Activated CD8-positive, alpha-beta memory T cell treated with anti-CD3 and anti-CD28 coated beads for 24 hours (primary cell): ENCODE measurements at places on chromosomes 16 and 17.
A peak's percentile ranks its signal among the peaks of the same experiment; 100 is the strongest.

DNA sequence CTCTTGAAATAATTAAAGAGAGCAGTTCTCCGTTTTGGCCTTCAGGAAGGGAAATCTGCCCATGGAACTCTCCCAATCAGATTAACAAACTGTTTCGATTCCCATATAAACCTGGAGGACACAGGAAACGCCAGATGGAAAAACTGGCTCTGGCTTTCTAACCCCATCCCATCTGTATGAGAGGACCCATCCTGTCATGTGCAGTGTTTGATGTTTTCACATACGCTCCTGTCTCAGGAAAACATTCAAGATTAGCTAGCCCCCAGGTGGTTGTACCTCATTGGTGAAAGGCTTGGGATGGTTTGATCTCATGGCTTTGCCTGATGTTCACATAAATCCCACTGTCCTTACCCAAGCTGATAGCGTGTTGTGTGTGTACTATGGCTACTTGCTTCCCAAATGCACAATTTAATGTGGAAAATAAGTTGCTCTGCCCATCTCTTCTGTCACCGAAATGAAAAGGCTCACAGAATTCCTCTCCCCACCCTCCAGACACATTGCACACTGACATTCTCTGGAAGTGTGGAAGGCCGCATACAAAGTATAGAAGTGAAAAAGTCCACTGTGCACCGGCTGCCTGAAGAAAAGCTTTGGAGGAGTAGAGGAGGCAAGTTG, 18.2 kb upstream of the ERN1 start:
- DNase-seq = peak; percentile 72

DNA sequence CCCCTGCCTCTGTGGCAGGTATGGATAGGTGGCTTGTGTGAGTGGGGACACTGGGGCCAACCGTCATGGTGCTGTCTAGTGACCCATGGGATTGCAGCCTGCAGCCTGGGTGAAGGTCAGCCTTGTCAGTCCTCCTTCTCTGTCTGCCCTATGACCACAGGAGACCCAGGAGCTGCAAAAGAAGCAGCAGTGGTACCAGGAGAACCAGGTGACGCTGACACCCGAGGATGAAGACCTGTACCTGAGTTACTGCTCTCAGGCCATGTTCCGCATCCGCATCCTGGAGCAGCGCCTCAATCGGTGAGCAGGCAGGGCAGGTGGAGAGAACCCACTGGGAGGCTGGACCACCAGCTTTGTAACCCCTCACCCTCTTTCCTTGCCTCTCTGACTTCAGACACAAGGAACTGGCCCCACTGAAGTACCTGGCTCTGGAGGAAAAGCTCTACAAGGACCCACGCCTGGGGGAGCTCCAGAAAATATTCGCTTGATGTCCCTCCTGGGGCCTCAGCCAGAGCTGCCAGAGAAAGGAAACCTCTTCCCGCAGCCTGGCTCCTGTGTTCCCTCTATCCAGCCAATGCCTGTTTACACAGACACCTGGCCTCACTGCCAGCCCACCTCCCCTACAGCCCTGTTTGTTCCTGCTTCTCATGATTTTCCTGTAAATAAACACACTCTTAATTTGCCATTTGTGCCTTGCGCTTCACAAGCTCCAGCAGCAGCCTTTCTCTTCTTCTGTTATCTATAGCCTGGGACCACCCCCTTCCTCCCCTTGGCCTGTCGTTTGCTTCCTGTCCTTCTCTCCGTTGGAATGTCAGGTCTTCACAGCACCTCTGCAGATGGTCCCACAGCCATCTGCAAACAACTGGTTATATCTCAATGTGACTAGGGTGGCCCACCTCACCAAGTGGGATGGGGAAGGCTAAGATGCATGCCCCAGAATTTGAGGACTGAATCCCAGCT, 4.5 kb upstream of the KATNB1 start:
- no peak for DNase-seq

DNA sequence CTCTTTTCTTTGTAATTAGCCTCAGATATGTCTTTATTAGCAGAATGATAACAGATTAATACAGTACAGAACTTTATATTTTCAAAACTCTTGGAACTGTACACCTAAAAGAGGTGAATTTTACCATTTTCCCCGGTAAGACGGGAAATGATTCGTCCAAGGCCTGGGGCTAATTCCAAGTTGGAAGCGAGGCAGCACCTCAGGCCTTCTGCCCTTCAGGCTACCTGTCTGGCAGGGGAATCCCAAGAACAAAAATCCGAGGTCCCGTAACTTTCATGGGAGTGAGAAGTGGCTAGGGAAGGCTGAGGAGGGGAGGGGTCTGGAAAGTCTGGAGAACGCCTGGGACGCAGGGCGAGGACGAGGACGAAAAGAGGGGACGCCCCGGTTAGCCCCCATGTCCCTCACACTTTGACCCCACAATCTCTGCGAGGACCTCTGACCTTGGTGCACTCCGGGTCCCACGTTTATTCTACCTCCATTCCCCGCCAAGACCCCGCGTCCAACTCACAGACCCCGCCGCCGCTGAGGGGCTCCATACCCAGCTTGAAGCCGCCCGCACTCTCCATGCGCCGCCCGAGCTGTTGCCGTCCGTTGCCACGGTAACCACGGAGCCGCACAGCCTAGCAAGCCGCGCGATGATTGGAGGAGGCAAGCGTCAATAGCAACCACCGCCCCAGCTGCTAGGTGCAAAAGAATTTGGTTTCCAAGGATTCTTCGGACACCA, at the start of gene HYDIN:
Gene HYDIN (minus strand): TSS at position 601 of the 724 bp plus-strand sequence. CDS start 43,827 bp downstream, outside the sequence.
- no peak for DNase-seq

GRCh38 chr16:84050316-84050715, 7.7 kb upstream of the SLC38A8 start:
- no peak for DNase-seq

GRCh38 chr17:46984341-46984740, 5.3 kb upstream of the RPRML start:
- no peak for DNase-seq

DNA sequence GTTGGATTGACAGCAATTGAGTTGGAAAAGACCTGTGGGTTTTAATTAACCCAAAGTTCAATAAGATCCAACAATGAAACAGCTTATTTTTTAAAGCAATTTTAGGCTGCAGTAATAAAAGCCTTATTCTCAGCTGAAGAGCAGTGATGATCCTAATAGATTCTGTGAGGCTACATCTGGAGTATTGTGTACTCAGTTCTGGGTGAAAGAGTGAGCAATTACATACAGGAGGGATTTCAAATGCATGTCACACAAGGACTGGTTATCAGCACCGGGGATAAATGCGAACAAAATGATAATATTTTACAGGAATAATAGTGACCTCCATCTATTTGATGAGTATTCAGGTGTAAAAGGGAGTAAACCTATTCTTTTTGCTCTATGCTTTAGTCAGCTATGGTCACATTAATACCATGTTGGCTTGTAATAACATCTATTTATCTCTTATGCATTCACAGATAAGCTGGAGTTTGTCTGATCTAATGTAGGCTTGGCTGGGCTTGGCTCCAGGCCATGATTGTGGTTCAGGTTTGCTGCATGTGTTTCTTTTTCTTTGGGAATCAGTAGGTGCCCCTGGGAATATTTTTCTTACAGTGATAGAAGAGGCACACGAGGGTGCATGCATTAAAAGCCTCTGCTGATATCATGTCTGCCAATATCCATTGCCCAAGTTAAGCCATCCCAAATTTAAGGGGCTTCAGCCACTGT, 22.2 kb upstream of the TOX3 start:
- DNase-seq = no peak

DNA sequence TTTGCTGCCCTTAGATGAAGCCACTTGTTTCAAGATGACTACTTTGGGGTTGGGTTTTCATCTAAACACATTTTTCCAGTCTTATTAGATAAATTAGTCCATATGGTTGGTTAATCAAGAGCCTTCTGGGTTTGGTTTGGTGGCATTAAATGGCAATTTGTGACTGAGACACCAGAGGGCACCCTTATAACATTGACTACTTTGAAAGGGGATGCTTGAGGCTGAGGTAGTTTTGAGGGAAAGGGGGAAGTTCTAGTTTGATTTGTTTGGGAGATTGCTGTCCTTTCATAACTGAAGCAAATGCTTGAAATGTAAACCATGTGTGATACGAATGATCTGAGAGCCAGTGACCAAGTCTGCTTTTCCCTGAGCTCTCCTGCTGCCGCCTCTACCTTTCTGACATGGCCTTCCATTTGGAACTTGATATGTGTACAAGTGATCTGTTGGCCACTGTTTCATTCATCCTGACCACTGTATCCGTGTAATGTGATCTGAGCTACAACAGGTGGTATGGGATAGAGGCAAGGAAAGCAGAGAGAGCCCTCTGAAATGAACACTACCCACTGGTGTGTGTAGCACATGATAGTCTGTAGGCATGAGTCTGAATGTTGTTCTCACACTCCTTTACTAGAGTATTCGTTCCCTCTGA, 5.8 kb upstream of the RARA start:
- DNase-seq = no peak

DNA sequence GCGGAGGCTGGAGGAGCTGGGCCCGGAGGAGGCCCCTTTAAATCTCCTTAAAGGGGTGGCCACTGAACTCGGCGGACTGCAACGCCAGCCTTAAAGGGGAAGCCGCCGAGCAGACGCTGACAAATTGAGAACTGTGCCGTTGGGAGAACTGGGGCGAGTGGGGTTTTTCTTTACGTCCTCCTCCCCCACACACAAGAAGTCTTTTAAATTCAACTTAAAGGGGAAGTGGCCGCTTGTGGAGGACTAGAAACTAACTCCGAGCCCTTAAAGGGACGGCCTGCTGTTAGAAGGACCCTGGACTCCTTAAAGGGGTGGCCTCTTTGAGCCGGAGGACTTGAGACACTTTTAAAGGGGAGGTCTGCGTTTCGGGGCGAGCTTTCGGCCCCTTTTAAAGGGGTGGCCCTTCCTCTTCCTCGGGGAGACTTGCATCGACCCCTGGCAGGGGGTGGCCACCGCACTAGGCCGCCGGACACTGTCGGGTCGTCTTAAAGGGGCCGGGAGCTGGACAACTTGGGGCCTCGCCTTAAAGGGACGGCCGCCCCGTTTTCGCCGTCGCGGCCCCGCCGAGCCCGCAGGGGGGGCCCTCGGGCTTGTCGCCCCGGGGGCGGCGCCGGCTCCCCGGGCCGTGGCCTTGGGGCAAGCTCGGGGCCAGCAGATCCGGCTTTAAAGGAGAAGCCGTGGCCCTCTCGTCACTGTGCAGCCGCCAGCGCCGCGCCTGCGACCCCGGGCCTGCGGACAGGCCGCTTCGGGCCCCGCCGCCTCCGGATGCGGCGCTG, 688 bp downstream of the FBRS start:
- DNase-seq = no peak
